Umbilical cord (tissue), 2 donors: ENCODE measurements at places on chromosomes 5 and 9.

DNA sequence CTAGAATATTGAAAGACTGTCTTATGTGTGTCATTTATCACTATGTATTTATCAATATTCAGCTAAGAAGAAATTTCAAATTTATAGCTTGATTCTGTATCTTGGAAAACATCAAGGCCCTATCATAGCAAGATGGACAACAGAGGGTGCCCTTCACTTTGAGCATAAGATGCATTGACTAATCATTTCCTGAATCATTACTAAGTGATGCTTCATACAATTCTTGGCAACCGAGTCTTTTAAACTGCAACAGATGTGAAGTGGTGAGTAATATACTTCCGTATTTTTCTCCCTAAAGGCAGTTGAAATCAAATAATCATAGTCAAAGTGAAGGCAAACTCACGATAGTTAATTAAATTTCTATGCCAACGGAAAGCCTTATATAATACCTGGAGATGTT lies 318.6 kb upstream of the RGMB start:
- DNase-seq = no peak

GRCh38 chr5:125685771-125686170 lies 737.4 kb upstream of the GRAMD2B start:
- DNase-seq = no peak

- DNase-seq = no peak
Observed at GRCh38 chr5:25029004-25029403, 384.2 kb upstream of the CDH10 start.

- peak; percentile 46 for DNase-seq
Observed at GRCh38 chr5:16934123-16934522, 2.0 kb downstream of the MYO10 start.

GRCh38 chr9:18159254-18159653 lies 314.7 kb upstream of the ADAMTSL1 start:
- DNase-seq = no peak

DNA sequence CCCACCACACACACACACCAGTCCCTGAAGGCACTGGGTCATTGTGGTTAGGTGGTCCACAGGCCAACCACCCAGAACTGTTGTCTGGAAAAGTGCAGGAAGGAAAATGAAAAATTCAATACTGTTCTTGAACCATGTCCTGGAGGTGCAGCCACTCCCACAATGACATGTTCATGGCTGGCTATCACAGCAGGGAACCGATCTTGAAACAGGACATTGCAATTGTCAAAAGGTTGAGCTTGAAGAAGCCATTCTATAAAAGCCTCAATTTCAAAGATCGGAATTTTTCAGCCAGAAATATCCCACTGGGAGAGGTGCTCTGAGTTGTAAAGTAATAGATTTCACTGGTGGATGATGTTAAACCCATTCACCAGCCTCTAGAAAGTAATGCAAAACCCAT lies 218.2 kb downstream of the GNA14 start:
- no peak for DNase-seq

- no peak for DNase-seq
Observed at GRCh38 chr5:110351430-110351829, 375.0 kb downstream of the TMEM232 start.

GRCh38 chr5:37417347-37417746 lies 38.2 kb downstream of the WDR70 start:
- DNase-seq = no peak

GRCh38 chr9:88312045-88312444 lies 76.2 kb upstream of the SPIN1 start:
- DNase-seq = no peak

DNA sequence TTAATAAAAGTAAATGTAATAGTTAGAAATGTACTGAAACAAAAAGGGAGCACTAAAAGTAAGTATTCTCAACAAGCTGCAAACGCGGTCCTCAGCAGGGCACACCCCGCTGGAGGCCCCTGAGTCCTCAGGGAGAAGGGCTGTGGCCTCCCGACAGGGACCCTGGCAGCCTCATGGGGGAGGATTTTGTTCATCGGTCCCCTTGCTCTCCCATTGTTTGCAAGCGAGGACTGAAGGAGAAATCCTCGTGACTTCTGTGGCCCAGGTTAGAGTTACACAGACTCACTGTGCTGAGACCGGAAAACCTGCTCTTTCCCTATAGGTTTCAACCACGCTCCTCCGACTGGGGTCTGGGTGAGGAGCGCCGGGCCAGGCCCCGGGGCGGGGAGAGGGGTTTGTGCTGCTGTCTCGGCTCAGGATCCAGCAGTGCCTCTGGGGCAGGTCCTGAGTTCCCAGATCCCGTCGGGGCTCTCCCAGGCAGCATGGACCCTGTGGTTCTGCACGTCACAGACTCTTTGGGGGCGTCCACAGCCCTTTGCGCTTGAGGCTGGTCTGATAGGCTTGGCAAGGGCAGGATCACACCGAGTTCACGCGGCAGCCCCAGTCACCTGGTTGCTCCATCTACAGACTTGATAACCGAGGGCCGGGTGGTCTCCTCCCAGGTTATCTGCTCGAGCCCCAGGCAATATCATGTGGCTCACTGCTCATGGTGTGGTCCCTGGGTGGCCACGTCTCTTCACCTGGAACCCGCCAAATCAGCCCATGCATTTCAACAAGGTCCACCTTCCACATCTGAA lies 38.8 kb downstream of the MRPL36 start:
- no peak for DNase-seq

DNA sequence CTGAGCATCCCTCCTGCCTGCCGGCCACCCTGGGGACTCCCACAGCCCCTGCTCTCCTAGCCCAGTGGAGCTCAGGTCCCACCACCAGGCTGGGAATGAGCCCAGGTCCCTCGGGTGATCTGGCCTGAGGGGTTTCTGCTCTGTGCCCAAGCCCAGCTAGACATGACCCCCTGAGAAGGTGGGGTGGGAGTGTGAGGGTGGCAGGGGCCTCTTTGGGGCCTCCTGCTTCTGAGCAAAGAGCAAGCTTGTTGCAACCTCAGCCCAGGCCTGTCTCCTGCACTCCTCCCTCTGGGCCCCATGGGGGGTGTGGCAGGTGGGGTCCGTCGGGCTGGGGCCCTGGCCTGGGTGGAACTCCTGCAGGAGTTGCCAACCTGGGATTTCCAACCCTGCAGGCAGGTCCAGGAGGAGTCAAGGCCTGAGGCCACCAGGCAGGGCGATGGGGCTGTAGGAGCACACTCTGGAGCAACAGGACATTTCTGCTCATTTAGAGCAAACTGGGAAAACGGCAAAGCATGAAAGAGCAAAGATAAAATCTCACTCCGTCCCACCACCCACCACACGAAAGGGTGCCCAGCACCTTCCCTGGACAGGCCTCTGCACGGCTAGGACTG lies 11.4 kb upstream of the NRARP start:
- no peak for DNase-seq

DNA sequence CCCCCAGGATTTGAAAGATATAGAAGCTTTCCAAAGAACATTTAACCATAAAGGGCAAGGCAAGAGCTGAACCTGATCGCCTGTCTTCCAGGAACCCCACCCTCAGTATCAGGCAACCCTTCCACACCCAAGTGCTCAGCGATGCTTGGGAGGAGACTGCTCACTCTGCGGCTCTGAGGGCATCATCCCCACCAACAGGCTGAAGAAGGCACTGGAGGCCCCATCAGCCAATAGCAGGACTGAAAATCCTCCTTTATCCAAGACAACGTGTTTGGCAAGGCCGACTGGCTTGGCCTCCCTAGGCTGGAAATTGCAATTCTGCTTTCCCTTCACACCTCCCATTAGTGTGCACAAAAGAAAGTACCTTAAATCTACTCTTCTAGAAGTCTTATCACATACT lies 1.4 kb upstream of the PPP2CA start:
- peak; percentile 62 for DNase-seq

DNA sequence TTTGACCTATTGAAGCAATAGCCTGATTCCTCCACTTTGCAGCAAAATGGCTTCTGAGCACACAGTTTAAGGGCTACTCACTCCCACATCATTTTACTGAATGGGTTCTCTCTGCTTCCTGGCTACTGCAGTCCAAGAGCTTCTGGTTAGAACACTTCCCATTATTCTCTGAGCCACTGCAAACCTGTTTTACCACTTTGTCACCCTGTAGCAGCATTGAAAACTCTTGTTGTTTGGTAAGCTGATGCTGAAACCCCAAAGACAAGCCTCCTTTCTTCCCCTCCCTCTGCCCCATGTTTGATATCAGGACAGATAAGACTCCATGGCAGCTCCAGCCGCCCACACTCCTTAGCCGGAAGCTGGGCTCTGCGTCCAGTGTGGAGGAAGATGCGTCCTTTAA lies 84.4 kb upstream of the RARS1 start:
- peak; percentile 53 for DNase-seq

- DNase-seq = no peak
Observed at GRCh38 chr9:137174722-137175293, 3.0 kb upstream of the TMEM210 start.

DNA sequence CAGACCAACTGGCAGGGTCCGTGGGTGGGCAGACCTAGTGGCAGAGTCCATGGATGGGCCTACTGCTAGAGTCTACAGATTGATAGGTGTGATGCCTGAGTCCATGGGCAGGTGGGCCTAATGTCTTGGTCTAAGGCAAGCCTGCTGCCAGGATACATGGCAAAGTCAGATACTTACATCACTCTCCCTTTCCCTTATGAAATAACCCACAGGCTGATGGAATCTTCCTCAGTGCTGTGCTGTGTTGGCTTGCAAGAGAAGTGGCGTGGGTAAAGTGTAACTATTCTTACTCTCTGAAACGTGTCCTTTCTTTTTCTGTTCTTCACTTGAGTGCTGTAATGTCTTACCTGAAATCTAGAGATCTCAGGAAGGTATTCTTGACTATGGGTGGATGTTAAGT lies 67.3 kb upstream of the ADRB2 start:
- DNase-seq = no peak

DNA sequence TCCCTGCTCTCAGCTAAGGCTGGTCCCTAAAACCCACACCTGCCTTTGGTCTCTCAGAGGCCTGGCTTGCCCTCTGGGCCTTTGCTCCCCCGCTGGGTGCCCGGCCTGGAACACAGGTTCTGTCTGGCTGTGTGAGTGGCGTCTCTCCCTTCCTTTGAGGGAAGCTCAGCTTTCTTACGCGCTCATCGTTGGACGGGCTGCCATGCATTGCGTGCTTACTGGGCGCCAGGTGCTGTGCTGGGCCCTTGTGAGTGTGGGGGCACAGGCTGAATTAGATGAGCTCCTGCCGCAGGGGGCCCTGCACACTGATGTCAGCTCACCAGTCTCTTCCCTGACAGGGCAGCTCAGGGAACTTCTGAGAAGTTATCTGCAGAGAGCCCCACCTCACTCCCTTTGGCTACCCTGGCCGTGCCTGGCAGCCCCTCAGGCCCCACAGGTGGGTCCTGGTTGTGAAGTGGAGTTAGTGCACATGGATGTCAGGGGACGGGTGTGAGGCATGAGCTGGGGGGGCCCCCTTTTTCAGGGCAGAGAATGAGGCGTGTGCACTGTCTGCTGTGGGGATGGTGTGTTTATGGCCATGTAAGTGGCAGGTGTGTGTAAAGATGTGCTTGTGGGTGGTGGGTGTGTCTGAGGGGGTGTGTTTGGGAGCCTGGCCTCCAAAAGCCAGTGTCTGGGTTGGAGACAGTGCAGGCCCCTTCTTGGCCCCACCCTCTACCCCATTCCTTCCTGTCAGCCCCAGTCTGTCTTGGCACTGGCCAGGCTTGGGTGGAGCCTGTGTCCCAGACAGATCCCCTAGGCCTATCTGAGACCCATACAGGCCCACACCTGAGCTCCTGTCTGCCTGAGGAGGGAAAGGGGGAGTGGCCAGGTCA lies 7.5 kb upstream of the RMND5B start:
- peak; percentile 58 for DNase-seq

DNA sequence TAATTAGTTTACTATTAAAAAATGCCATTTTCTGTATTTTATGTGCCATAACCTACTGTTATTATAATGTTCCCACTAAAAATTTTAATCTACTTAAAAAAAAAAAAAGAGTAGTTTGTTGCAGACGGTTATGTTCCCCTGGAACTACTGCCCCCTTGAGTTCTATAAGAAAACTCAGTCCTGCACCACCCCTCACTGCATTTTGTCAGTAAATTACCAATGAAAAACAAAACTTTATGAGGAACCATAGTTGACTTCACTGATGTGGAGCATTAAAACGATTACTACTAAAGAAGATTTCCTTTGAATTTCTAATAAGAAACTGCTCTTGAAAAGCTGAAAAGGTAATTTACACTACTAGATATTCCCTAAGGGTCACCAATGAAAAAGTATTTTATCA lies 288.7 kb downstream of the FBXL17 start:
- no peak for DNase-seq
